Ascending aorta (tissue), 2 donors: ENCODE measurements at places on chromosomes 4 and X. TPM values are rescaled to one million over a fixed set of nuclear protein-coding genes. Genes with fewer than 3 reads are reported as not detected.

HTT gene
- 23.7 TPM for total RNA-seq

ITIH6 gene
- total RNA-seq: not detected

PPP2R2C gene
- 2.2 TPM for total RNA-seq

RIPPLY1 gene
- not detected for total RNA-seq

FAM241A gene
- total RNA-seq: 6.8 TPM

NKX1-1 gene
- not detected for total RNA-seq

STK26 gene
- total RNA-seq: 1.8 TPM

MAGEC3 gene
- not detected for total RNA-seq

DOK7 gene
- 33.5 TPM for total RNA-seq

DNA sequence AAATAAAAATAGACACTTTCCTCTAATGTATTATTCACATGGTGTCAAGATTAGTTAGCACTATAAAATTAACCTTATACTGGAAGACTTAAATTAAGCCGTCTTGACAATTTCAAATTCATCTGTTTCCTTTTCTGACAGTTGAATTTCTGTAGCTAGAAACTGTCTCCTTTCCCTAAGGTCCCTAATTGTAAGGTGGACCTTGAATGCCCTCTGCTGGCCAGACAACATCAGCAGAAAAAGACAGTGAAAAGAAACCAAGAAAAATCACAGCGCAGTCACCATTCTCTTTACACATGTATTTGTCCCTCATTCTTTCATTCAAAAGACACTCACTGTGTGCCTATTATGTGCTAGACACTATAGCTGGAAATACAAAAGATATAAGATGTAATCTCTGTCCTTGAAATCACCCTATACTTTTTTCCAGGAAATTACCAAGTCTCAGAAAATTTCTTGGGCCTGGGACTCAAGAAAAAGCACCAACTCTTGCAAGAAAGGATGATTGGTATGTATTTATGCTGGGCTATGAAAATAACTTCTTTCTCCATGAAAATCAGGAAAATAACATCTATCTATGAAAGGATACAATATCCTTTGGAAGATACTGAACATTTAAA is 32.7 kb upstream of the AMBN start:
- DNase-seq: no peak
- H3K4me1 ChIP-seq: no peaks in the 10 kb centered on the region
- no peaks in the 10 kb centered on the region for H3K27me3 ChIP-seq

DNA sequence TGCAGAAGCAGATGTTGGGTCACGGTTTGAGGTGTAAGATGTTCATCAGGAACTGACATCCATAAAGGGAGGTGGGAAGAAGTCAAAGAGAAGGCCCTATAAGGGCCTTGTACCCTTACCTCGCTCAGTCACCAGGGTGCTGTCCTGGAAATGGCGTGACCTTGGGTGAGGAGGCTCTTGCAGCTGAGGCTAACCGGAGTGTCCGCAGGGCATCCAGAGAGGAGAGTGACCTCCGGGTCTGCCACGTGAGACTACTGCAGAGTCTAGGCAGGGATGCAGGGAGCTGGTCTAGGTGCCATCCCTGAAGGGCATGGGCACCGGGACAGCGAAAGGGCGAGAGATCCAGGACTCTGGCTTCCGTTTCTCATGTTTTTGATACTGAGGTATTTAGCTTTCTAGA is 28.7 kb upstream of the IRAK1 start:
- no peaks in the 10 kb centered on the region for H3K27me3 ChIP-seq
- no peaks in the 10 kb centered on the region for H3K36me3 ChIP-seq
- no peak overlapping the region for H3K4me3 ChIP-seq

GRCh38 chrX:105168577-105168976 is 51.9 kb downstream of the TEX13A start:
- DNase-seq: no peak
- no peak overlapping the region for H3K27ac ChIP-seq
- no peaks in the 10 kb centered on the region for H3K4me1 ChIP-seq
- no peaks in the 10 kb centered on the region for H3K36me3 ChIP-seq
- no peak overlapping the region for H3K4me3 ChIP-seq

DNA sequence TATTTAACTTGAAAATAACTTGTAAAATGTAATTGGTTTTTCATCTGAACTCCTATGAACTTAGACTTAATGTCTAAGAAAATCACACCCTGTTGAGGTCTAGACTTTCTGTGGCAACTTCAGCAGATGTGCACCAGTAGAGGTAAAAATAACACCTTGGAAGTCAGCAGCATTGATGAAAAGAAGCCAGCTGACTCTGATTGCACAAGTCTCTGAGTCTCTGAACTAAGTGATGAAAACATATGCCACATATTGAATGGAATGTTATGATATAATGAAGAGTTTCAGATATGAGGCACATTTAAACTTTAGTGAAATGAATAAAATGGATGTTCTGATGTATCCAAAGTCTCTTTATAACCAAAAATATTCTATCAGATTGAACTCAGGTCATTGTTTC is 155.4 kb downstream of the GPM6A start:
- H3K36me3 ChIP-seq: no peaks in the 10 kb centered on the region
- DNase-seq: no peak
- H3K4me3 ChIP-seq: no peak overlapping the region
- no peak overlapping the region for H3K27ac ChIP-seq
- no peaks in the 10 kb centered on the region for H3K4me1 ChIP-seq

DNA sequence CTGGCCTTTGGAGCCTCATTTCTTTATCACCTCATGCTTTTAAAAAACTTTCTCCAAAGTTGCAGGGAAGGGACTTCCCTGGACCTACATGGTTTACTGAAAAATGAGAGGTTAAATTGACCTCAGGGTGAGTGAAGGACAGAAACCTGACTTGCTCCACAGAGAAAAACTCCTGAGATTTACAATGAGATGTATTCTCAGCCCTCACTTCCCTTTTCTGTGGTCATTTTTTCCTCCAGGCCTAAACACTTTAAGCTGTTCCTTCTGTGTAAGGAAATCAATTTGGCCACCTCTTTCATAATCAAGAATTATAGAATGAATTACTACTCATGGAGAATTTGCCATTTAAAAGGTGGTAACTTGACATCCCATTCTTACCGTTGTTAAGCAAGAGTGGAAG is 77.9 kb downstream of the HPGD start:
- no peaks in the 10 kb centered on the region for H3K36me3 ChIP-seq
- no peaks in the 10 kb centered on the region for H3K27me3 ChIP-seq
- no peak overlapping the region for H3K4me3 ChIP-seq
- no peak for DNase-seq
- H3K4me1 ChIP-seq: no peaks in the 10 kb centered on the region

DNA sequence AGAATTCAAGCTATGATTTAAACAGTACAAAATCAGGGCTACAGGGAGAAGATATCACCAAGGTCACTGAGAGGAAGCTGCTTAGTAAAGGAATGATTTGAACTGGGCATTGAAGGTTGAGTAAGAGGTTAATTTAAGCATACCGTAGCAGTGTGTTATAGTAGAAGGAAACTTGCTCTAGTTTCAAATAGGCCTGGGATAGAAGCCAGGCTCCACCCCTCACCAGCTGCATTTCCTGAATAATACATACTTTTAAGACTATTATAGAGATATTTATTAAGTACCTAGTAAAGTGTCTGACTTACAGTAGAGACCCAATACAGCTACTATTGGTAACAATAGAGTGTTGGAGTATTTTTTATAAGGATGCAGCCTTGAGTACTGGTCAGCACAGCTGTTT is 118.0 kb upstream of the GLRA2 start:
- no peak for DNase-seq
- no peak overlapping the region for H3K27ac ChIP-seq
- H3K4me3 ChIP-seq: no peak overlapping the region

DNA sequence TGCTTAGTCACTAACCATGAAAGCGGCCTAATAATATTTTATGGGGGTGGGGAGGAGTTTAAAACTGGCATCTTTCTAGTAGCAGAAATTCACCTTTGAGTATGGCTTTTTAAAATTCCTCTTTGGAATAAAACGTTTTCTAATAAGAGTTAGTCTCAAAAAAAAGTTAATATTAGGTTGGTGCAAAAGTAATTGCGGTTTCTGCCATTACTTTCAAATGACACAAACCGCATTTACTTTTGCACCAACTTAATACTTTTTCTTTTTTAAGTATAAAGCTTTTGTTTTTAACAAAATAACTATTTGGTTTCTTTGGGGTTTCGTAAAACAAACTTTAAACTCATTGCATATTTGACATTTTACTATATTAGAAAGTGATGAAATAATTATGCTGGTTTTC is 68.4 kb downstream of the FBXO8 start:
- H3K4me3 ChIP-seq: no peak overlapping the region
- no peak overlapping the region for H3K27ac ChIP-seq
- peaks cover 23% of the 10 kb centered on the region for H3K27me3 ChIP-seq
- no peaks in the 10 kb centered on the region for H3K36me3 ChIP-seq
- peaks cover 15% of the 10 kb centered on the region for H3K4me1 ChIP-seq
- DNase-seq: no peak

GRCh38 chr4:14853176-14853943 is 148.9 kb upstream of the CPEB2 start:
- no peak overlapping the region for H3K4me3 ChIP-seq
- peak overlapping the region; percentile 11 for H3K27ac ChIP-seq
- H3K27me3 ChIP-seq: no peaks in the 10 kb centered on the region
- no peaks in the 10 kb centered on the region for H3K4me1 ChIP-seq
- H3K36me3 ChIP-seq: no peaks in the 10 kb centered on the region
- DNase-seq: no peak

DNA sequence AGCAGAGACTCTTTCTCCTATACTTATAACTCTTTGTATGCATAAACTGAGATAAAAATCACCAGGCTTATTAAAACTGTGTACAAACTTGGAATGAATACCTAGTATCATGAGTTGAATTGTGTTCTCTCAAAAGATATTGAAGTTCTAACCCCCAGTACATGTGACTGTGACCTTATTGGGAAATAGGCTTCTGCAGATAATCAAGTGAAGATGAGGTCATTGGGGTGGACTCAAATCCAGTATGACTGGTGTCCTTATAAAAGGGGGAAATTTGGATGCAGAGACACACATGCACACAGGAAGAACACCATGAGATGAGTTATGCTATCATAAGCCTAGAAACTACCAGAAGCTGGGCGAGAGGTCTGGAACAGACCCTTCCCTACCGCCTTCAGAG is 26.2 kb downstream of the ZNF827 start:
- no peak for DNase-seq
- no peaks in the 10 kb centered on the region for H3K4me1 ChIP-seq
- H3K27me3 ChIP-seq: no peaks in the 10 kb centered on the region

DNA sequence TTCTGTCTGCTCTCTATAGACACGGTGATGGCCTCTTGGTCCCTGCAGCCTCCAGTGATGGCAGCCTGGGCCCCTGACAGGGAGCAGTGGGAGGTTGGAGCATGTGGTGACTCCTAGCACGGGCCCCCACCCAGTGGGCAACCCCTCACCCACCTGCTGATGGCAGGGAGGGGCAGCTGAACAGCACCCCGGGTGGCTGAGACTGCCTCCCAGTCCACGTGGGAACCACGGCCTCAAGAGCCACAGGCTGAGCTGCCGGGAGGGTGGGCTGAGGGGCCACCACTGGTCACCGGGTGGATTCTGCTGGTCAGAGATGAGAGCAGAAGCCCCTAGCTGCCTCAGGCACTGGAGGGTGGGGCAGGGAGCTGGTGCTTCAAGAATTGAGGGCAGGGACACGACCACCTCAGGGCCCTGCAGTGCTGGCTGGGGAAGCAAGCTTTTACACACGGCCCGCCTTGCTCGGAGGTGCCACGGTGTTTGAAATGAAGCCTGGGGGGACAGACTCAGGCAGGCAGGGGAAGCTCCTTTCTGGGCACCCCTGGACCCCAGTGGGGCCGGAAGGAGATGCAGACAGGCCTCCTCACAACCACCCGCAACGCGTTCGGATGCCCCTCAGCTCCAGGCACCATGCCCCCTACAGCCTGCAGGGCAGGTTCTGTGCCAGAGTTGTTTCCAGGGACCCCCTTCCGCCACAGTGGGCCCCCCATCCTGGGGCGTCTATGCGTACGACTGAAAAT is 6.3 kb upstream of the HAUS3 start:
- H3K4me1 ChIP-seq: peaks cover 12% of the 10 kb centered on the region
- peak; percentile 58 for DNase-seq
- no peaks in the 10 kb centered on the region for H3K27me3 ChIP-seq
- no peak overlapping the region for H3K27ac ChIP-seq
- H3K36me3 ChIP-seq: peaks cover 47% of the 10 kb centered on the region

GRCh38 chr4:151485541-151486131 is 76.7 kb downstream of the FHIP1A start:
- no peak for DNase-seq
- H3K4me3 ChIP-seq: no peak overlapping the region
- no peak overlapping the region for H3K27ac ChIP-seq
- H3K4me1 ChIP-seq: no peaks in the 10 kb centered on the region
- H3K27me3 ChIP-seq: no peaks in the 10 kb centered on the region
- no peaks in the 10 kb centered on the region for H3K36me3 ChIP-seq

DNA sequence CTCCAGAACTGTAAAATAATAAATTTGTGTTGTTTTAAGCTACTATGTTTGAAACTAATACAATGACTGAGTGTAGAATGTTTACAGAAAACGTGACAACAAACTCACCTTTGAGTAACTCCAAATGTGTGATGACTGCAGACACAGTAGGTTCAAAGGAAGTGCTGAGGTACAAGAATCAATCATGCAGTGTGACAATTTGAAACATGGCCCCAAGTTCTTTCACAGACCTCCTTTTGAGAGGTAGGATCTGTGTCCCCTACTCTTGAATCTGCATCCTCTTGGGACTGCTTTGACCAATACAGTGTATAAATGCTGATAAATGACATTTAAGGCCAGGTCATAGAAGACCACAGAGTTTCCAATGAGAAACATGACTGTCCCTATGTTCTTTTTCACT is 667.7 kb upstream of the DIPK2B start:
- H3K36me3 ChIP-seq: no peaks in the 10 kb centered on the region
- no peak overlapping the region for H3K27ac ChIP-seq
- H3K4me3 ChIP-seq: no peak overlapping the region
- H3K4me1 ChIP-seq: no peaks in the 10 kb centered on the region

GRCh38 chr4:77202491-77202890 is 45.5 kb downstream of the CCNG2 start:
- no peak for DNase-seq
- H3K27ac ChIP-seq: no peak overlapping the region
- H3K27me3 ChIP-seq: no peaks in the 10 kb centered on the region
- no peaks in the 10 kb centered on the region for H3K36me3 ChIP-seq
- H3K4me3 ChIP-seq: no peak overlapping the region

DNA sequence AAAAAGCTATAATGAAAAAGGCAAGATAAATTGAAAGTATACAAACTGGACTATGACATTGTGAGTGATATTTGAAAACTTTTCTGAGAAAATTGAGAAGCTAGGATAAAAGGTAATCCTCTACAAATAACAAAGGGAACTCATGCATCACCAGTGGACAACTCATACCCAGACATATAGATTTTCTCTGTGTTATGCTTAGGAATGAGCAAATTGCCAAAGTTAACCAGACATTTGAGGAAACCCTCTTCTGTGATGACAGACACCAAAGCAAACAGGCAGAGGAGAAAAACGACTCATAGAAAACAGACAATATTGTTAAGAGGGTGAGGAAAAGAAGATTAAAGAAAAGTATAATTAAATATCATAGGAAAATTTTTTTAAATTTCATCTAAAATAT is 186.5 kb downstream of the MAB21L2 start:
- H3K4me3 ChIP-seq: no peak overlapping the region
- H3K36me3 ChIP-seq: no peaks in the 10 kb centered on the region
- H3K27me3 ChIP-seq: no peaks in the 10 kb centered on the region
- no peak for DNase-seq
- no peaks in the 10 kb centered on the region for H3K4me1 ChIP-seq
- H3K27ac ChIP-seq: no peak overlapping the region
